Right ventricle myocardium superior (tissue), 1 donor: ENCODE measurements at places on chromosomes 3 and 15. TPM values are rescaled to one million over a fixed set of nuclear protein-coding genes. Genes with fewer than 3 reads are reported as not detected.

Gene SENP8
- 6.3 TPM for total RNA-seq

Gene C3orf85
- not detected for total RNA-seq

Gene SLC15A2
- 5.0 TPM for total RNA-seq

Gene NR1I2
- total RNA-seq: 0.11 TPM

Gene CFAP91
- 0.75 TPM for total RNA-seq

Gene TKT
- total RNA-seq: 43.6 TPM

DNA sequence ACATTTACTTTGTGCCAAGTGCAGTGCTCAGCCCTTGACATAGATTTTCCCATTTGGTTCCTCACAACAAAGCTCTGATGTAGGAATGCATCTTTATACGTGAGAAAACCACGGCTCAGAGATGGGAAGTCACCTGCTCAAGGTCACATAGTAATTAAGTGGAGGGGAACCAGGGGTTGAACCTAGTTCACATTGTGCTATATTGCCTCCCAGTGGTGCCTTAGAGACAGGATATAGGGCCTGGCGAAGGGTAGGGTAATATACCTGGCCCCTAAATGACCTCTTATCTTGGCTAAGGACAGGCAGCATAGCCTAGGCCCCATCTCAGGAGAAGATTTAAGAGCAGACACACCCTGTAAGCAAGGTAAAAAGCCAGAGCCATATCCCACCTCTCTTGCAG, 71.5 kb downstream of the FOXP1 start:
- no peak for DNase-seq

- no peak for DNase-seq
Measured at GRCh38 chr3:129304146-129304961, 25.7 kb downstream of the HMCES start.

DNA sequence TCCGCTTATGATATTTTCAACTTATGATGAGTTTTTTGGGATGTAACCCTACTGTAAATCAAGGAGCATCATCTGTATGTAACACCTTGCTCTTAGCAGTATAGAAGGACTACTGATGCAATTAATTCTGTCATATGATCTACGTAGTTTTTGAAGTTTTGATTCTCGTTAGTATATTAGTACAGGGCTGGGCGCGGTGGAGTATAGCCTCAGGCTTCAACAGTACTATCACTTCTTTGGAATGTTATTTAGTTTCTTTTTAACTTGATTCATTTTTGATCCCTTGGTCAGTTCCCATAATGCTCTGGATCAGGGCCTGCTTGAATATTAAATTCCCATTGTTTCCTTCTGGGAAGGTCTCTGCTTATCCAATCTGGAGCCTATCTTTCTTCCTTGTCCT, 23.9 kb upstream of the AP4E1 start:
- no peak for DNase-seq

DNA sequence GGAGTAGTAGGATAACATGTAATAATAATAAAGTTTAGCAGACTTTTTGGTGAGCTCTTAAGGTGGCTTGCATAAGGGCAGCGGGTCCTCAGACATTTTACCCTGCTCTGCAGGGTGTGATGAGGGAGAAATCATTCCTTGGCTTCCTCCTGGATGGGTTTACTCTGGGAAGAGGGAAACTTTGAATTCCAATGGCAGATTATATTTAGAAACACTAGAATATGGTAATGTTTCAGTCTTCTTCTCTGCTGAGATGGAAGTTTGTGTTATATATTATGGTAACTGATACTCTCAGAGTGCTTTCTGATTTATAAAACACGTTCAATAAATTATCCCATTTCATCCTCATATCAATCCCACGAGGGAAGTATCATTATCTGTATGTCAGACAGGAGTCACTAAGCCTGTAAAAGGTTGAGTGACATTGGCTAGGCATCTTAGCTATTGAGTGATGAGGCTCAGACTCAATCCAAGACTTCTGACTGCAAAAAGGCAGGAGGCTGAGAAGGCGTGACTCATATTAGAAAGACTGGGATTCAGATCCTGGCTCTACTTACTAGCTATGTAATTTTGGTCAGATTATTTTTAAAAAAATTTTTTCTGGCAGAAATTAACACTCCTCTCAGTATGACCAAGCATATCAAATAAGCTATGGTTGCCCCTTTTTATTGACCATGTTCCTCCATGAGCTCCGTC, 19.3 kb downstream of the PDIA5 start:
- DNase-seq: no peak

DNA sequence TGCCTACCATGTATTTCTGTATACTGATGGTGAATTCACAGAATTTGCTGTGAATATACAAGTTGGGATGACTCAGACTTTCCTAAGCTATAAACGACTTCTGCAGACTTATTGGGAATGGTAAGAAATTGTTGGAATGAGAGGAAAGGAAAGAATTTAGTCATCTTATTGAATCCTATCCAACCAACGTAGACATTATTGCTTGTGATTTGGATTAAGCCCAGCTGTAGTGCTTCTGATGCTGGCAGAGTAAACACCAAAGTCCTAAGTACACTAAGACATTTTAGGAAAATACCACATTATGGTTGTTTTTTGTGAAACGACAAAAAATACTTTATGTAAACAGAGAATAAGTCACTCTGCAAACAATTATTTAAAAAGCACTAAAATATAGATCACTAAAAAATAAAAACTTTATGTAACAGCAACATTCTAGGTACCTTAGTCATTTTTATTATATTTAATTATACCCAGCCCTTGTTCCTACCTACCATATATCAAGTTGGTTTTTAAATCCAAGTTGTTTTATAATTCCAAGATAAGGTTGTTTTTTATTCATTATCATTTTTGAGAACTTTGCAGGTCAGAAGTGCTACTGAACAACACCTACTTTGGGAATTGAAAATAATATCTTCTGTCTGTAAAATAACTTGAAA, 99.2 kb upstream of the MLF1 start:
- no peak for DNase-seq

GRCh38 chr3:160412477-160412876, 13.0 kb downstream of the SMC4 start:
- no peak for DNase-seq

DNA sequence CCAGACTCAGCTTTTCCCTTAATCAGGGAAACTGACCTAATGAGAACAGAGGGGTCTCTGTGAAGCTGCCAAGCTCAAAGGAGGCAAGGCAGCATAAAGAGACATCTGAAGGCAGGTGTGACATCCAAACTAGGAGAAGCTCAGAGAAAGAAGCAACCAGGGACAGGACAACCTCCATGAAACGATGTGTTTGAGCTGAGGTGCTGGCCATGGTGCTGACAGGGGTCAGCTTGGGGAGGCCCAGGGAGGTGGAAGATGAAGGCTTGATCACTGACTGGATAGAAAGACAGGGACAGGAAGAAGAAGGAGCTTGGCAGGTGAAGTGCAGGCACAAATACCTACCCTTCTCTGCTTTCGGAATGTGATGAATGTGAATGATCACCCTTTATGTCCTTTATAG, 179.5 kb upstream of the NSMCE3 start:
- DNase-seq: no peak

DNA sequence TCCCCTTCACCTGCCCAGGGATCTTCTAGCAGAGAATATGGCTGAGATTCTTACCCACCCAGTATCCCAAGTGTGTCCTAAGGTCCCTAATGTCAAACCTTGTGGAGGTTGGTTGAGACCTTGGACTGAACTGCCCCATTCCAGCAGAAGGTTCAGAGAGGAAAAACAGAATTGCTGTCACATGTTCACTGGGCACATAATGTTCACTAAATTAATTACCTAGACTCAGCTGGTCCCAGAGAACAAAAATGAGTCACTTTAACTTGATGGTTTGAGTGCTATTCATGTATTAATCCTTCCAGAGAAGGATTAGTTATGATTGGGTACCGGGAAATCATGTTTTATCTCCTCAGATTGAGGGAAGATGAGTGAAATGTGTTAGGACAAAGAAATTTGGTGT, 171.3 kb upstream of the GADL1 start:
- DNase-seq: no peak

GRCh38 chr3:111926266-111926676, 52.6 kb upstream of the ABHD10 start:
- no peak for DNase-seq

DNA sequence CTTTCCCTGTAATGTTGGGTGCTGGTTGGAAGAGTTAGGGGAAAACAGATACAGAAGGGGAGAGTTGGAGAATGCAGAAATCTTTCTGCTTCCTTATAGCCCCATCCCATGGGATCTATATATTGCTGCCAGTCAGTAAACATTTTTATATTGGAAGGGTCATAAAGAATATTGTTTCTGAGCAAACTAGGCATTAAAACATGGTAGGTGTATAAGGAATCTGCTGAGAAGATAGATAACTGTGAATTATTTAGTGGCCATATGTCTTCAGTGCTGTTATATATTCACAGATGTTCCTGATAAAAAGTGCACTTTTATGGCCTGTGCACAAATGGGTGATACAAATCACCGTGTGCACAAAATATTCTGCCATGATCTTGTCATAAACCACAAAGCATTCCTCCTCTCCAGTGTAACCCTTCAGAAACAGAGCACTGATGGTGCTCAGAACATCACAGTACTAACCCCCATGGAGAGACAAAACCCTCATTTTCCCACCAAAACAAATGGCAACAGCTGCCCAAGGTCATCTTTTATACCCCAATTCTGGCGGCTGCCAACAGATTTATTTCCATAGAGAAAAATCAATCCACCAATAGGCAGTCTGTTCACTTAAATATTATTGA, 269.3 kb downstream of the SLC9A9 start:
- no peak for DNase-seq

DNA sequence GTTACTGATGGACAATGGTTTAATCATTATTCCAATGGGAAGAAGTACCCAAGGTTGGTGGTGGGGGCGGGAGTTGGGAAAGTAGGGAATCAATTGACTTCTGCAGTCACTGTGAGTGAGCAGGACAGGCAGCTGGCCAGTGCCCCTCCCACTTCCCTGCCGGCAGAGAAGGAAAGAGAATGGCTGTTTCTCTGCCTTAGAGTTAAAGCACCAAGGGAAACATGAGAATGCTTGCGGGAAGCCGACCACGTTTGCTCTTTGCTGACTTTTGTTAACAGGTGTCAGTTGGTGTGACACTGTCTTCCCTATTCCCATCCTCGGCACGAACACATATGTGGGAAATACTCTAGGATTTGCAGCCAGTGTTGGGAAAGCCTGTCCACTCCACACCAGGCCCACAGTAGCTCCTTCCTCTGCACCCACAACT, 33.5 kb upstream of the MFSD1 start:
- peak; percentile 86 for DNase-seq
